ENCODE measurements at places on chromosomes 11 and 22. TPM values are rescaled to one million over a fixed set of nuclear protein-coding genes. Genes with fewer than 3 reads are reported as not detected.

TYR gene
- not detected for total RNA-seq

AASDHPPT gene
- 109 TPM for total RNA-seq

APOA5 gene
- total RNA-seq, result not detected

GRCh38 chr22:27537501-27537900 is 264.1 kb downstream of the MN1 start:
- no peak for DNase-seq

- no peak for DNase-seq
These were observed 124.5 kb downstream of the METTL15 start for GRCh38 chr11:28232649-28233048.

DNA sequence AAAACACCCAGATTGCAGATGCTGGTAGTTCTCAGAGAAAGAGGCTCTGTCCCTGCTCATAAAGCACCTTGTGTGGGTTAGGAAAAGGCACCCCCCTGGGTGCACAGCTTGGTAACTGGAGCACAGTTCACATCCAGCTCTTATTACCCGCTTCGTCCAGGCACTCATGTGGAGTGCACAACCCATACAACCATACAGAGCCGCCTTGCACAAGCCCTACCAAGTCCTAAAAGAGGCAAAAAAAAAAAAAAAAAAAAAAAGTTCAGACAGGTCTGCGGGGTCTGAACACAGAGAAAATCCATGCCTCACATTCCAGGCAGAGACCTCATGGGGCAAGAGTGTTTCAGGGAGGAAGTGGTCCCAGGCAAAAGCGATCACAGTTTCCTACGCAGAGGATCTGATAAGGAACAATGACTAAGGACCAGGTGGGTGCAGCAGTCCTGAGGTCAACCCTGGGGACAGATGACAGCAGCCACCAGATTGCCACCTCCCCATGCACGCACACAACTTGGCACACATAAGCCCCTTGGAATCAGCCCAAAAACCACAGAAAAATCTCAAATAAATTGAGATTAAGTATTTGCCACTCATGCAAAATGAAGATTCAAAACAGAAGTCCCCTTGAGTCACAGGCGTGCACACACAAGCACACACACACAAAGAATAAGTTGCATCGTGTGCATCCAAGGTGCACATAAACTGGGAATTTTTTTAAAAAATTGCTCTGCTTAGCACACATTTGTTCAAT is 12.3 kb downstream of the MB start:
- no peak for DNase-seq

DNA sequence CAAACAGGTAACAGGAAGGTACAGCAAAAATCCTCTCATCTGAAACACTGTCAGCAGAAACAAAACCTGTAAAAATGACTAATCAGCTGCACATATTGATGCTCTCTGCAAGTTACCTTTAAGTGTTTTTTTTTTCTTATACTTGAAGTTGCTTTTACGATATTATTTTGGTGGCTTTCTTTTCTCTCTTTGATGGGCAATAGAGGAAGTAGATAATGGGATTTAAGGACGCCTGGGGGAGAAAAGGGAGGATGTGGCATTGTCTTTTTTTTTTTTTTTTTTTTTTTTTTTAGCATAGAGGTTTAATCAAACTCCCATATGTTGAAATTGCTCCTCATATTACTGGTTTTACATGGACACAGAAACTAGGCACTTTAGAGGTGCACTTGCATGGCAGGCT is 11.4 kb upstream of the ADSL start:
- no peak for DNase-seq

GRCh38 chr11:132052904-132053303 is 682.5 kb downstream of the NTM start:
- DNase-seq, result no peak

DNA sequence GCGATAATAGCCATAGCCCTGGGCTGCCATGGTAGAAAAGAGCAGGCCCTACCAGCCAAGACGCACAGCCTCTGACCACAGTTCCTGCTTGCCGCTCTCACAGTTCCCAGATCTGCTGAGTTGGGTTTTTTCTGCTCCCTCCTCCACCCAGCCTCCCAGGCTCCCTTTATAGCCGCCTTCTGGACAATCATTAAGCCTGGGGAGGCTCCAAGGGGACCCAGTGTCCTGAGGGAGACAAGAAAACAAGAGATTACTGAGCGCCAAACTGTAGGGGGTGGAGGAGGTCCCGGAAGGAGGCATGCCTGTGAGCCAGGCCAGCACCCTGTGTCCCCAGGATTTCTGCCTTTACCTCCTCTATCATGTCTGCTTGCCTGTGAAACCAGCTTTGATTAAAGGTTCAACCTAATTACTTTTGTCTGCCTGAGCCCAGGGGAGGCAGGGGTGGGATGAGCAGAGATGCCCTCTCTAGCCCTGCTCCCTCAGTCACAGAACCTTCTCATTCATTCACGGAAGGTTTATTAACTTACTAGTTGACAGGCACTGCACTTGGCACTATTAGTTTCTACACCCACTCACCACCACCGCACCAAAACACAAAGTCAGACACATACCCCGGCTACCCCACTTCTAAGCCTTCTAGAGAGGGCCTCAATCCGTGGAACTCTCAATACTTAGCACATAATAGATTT is 1.2 kb downstream of the SLC37A4 start:
- no peak for DNase-seq
